Sciatic nerve (tissue), 2 donors: ENCODE measurements at places on chromosomes 5 and 9.

GRCh38 chr9:16542290-16542689, 328.2 kb downstream of the BNC2 start:
- no peak for DNase-seq

DNA sequence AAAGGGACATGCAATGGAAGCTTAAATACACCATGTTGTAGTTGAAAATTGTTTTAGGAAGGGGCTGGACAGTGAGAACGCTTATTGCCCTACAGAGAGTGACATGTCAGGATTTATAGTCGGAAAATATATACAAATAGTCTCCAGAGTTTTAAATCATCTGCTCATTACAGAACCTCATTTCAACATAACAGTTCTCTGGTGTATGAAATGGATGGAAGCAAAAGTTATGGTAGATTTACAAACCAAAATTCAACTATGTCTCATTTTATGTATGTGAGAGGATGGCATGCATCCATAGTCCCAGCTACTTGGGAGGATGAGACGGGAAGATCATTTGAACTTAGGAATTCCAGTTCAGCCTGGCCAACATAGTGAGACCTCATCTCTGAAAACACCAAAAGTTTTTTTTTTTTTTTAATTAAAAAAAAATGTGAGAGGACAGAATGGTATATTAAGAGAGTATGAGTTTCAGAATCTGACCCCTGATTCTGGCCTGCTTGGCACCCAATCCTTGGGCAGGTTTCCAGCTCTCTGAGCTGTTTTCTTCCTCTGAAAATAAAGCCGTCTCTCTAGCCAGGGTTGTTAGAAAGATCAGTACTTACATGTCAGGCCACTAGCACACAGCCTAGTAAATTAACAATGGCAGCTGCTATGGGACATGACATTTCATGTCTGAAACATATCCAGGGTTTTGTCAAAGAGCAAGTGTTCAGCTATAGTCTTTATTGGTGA, 40.1 kb downstream of the IQGAP2 start:
- no peak for DNase-seq

DNA sequence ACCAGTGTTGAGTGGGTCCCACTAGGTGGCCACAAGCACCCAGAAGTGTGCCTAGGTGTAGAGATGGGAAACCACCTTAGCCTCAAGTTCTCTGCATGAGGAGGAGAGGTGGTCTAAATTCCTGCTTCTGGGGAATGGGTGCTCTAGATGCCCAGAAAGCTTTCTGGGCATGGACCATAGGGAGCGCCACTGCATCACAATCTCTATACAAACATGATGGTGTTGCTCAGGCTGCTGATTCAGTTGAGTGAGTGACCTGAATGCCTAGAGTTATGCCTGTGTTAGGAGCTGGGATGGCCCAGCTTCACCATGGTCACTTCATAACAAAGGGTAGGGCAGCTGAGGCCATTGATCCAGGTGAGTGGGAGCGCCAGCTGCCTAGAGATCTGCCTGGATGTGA, 667.9 kb upstream of the ARRDC3 start:
- DNase-seq = no peak

DNA sequence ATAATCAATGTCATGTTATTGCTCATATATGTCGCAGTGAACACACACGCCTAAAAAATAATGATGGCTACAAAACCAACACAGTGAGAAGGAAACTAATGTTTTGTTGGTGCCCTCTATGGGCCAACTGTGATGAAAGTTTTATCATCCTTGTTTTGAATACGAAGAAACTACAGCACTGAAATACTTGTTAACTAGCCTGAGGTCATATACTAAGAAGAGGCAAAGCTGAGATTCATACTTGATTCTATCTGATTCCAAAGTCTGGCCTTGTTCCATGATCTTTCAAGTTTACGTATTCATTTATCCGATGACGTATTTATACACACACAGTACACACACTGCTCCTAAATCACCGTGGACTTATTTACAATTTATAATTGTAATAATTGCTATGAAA, 16.1 kb upstream of the DRD1 start:
- DNase-seq = no peak

DNA sequence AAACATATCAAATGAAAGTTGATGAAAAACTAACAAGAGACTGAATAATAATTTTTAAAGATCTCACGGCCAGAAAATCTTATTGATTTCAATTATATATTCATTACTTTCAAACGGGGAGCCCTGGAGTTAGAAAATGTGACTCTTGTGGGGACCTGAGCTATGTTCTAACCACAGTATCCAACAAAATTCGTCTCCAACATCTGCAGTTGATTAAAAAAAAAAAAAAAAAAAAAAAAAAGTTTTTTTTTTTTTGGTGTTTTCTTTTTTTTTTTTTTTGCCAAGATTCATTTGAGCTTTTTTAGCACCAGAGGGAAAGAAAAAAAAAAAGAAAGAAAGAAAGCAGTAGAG, 144.3 kb upstream of the PIK3R1 start:
- DNase-seq = no peak

DNA sequence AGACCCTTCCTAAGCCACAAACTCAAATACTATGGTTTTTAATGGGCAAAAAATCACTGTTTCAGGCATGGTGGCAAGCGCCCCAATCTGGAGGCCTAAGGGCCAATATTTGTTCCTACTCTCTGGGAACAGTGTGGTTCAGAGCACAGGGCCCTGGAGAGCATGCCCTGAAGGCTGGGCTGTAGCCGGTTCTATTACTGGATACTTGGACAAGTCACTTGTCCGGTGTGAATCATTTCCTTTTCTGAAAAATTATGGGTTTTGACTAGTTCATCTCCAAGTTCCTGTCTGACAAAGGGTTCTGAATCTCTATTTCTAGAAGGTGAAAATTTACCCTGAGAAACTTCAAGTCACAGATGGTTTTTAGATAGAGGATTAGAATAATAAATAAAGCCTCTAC, 75.0 kb downstream of the OTULIN start:
- no peak for DNase-seq

DNA sequence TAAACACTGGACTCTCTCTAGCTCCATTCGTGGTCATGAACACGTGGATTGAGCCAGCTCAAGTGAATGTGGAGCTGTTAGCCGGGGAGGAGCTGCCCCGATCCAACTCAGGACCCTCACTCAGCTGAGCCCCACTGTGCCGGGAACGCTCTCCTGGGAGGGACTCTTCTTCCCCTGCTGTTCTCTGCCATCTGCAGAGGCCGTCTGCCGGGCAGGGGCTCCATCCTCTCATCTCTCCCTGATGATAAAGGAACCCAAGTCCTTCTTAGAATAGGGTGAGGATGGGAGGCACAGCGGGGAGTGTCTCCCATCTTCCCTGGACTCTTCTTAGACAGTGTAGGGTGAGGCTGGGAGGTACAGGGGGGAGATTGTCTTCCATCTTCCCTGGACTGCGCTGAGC, 120.5 kb upstream of the IRX4 start:
- DNase-seq = no peak
